ENCODE measurements at places on chromosomes 12 and 14.

- DNase-seq, result no peak
Measured at GRCh38 chr14:44168566-44168965, 338.5 kb downstream of the FSCB start.

DNA sequence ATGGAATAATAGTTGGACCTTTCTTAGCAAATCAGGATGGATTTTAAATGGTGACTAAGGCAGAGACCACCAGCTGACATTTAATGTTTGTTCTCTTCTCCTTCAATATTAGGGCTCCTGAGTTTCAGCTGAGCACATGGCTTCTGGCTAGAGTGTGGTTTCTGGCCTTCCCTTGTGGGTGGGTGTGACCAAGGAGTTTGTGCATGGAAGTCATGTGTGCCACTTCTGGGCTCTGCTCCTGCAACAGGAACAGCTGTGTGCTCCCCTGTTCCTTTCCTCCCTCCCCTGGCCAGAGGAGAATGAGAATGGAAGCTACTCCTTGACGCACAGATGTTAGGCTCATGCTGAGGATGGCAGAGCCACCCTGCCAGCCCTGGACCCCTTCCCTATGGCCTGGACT, 44.2 kb downstream of the CCDC175 start:
- no peak for DNase-seq

- DNase-seq, result no peak
Measured at GRCh38 chr12:22969521-22969920, 344.6 kb downstream of the ETNK1 start.

DNA sequence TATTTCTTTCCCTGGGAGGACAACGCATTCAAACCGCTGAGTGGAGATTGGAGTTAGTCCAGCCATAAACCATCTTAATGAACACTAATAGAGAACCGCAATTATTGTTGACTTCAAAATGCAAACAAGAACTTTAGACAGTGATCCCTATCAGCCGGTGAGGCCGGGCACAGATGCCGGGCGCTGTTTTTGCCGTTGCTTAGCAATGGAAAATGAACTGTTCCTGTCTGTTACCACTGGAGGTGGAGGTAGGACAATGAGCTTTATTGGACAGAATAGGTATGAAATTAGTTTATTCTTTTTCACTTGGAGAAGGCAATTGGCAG, 216.8 kb downstream of the TTC8 start:
- DNase-seq, result no peak

DNA sequence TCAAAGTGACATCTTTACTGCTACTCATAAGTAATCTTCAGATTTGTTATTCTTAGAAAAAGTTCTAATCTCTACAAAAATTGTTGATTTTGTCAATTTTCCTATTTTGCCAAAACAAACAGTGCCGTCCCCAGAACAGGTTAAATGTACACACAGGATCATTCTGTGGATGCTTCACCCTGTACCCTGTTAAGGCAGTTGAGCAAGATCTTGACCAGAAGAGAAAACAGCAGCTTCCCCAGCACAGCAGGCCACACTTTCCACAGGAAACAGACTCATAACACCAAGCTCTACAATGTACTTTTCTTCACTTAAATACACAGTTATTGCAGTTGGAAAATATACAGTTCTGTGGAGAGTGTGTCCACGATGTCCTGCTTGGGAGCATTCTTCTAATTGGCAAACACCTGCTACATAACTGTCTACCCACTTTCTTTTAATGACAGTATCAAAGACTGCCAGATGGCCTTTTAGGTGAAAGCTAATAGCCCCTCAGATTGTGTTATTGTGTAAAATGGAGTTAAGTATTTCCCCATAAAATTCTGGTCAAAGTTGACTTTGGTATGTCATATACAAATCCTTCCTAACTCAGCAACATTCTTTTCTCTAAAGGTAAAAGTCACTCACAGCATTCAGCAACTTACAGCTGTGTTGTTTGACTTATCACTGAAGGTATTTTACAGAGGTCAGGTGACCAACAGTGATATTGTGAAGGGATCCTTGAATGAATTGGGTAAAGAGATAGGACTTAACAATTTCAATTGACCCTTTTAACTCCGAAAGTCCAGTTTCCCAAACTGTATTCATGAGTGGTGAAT, 77.0 kb downstream of the SEC23A start:
- no peak for DNase-seq

GRCh38 chr14:93974833-93975232, 1.5 kb downstream of the ASB2 start:
- DNase-seq, result no peak

DNA sequence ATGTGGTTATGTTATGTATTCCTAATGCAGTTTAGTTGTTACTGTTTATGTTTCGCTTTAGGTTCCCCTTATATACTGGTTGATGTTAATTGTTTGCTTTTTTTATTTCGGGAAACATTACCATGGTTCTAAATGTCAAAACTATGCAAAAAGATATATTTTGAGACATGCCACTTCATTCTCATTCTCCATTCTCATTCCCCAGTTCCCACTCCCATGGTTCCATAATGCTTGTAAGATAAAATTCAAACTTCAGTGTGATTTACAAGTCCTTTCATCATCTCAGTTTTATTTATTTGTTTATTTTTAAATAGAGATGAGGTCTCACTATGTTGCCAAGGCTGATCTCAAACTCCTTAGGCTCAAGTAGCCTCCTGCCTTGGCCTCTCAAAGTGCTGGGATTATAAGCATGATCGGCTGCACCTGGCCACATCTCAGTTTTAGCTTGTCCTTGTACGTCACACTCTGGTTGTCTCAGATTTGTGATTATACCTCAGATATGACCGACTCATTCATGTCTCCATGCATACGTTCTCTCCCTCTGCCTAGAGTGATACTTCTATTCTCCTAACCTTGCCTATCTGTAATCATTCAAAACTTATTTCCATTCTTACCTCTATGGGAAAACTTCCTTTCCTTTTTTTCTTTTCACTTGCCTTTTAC, 407.8 kb upstream of the RGS6 start:
- DNase-seq, result no peak

GRCh38 chr14:22226381-22226780, 362.6 kb downstream of the DAD1 start:
- no peak for DNase-seq
